ENCODE measurements at places on chromosomes 12 and 14.

DNA sequence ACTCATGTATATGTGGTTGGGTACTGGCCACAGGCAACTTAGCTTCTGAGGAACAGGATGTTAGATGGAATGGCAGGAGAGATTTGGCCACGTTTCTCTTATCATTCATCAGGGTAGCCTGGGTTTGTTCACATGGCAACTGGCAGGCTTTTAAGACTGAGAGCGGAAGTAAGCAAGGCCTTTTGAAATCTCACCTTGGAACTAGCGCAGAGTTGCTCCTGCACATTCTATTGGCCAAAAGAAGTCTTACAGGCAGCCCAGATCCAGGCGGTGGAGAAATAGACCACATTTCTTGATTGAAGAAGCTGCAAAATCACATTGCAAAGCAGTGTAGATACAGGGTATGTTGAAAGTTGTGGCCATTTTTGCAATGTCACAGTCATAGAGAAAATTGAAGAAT, 3.7 kb downstream of the CLEC4A start:
- DNase-seq, result no peak

GRCh38 chr14:51644217-51644933, 7.3 kb upstream of the FRMD6 start:
- DNase-seq, result no peak

- no peak for DNase-seq
Measured at GRCh38 chr12:56897844-56898361, 36.3 kb downstream of the SDR9C7 start.

DNA sequence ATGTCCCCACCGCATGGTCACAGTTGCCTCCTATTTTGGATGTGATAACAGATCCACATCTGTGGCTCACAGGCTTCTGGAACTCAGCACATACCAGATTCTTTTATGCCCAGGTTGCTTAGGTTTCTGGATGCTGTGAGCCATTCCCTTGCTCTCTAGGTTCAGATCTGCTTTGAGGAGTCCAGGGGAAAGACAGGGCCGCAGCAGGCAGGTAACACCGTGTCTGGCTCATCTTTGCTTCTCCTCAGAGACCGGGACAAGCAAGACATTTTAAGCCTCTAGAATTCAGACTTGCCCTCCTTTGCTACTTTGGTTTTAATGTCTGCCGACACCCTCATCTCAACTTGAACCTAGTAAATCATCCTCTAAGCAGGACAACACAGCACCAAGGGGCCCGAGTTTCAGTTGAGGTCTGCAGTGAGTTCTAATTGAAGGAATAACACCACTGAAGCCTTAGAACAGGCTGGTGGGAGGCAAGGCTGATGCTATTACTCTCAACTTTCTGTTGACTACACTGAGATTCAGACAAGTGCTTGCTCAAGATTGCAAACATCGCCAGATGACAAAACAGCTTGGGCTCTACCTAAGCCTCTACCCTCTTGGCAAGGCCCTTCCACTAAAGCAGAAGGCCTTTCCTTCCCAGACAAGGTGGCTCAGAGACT, 55.3 kb downstream of the MDM2 start:
- DNase-seq, result no peak

DNA sequence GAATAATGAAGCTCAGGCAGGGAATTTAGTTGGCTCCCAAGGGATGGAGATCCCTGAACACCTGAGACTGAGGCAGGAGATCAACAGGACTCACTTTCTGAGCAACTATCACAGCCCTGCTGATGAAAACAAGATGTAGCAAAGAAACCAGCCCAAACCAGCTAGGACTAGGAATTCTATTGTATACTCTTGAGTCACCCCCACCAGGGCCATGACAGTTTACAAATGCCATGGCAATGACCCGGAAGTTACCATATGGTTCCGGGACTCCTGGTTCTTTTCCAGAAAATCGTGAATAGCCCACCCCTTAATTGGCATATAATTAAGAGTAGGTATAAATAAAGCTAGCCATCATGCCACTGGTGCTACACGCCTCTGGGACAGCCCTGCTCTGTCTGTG, 46.0 kb upstream of the OASL start:
- no peak for DNase-seq

DNA sequence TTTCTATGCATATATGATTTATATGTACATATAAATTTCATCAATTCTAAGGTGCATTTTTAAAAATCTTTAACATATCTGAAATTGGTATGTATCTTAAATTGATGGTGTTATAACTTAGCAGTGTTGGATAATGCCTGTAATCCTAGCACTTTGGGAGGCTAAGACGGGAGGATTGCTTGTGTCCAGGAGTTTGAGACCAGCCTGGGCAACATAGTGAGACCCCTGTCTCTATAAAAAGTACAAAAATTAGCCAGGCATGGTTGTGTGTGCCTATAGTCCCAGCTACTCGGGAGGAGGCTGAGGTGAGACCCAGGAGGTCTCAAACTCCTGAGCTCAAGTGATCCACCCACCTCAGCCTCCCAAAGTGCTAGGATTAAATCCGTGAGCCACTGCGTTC, 6.5 kb upstream of the GALNT6 start:
- DNase-seq, result no peak

GRCh38 chr12:99332936-99333591, 314.5 kb upstream of the GARIN6 start:
- DNase-seq, result no peak

- no peak for DNase-seq
Measured at GRCh38 chr12:30345744-30346471, 349.8 kb downstream of the IPO8 start.

DNA sequence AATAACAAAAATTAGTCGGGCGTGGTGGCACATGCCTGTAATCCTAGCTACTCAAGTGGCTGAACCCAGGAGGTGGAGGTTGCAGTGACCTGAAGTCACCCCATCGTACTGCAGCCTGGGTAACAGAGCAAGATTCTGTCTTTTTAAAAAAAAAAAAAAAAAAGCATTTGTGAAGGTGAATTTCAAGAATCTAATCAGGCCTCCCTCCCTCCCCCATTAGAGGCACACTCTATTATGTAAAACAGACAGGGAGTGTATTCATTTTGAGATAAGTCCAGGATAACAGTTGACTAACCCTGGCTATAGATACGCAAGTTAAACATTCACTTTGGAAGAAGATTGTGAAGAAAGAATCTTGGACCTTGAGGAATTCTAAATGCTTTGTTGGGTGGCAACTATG, 2.9 kb downstream of the RESF1 start:
- no peak for DNase-seq

- DNase-seq, result no peak
Measured at GRCh38 chr14:105055736-105056302, 9.4 kb downstream of the GPR132 start.

All from AG08396 (cell line).